A549 treated with RU486 at 1 μM for 4 hours (cell line): ENCODE measurements at places on chromosomes 3 and 15. TPM values are rescaled to one million over a fixed set of nuclear protein-coding genes. Genes with fewer than 3 reads are reported as not detected.

Gene PCBP4
- 9.7 to 14.6 TPM (median 12.6 TPM) in 5 replicates for total RNA-seq

Gene TUSC7
- not detected in 5 replicates for total RNA-seq

Gene GREM1
- 6.0 to 16.3 TPM (median 8.2 TPM) in 5 replicates for total RNA-seq

Gene LMAN1L
- total RNA-seq = not detected in 5 replicates

Gene BLM
- 10.8 to 15.1 TPM (median 14.0 TPM) in 5 replicates for total RNA-seq
